Dermis microvascular lymphatic vessel endothelial cell (primary cell): ENCODE measurements at places on chromosomes 1 and 21. TPM values are rescaled to one million over a fixed set of nuclear protein-coding genes. Genes with fewer than 3 reads are reported as not detected.

DNA sequence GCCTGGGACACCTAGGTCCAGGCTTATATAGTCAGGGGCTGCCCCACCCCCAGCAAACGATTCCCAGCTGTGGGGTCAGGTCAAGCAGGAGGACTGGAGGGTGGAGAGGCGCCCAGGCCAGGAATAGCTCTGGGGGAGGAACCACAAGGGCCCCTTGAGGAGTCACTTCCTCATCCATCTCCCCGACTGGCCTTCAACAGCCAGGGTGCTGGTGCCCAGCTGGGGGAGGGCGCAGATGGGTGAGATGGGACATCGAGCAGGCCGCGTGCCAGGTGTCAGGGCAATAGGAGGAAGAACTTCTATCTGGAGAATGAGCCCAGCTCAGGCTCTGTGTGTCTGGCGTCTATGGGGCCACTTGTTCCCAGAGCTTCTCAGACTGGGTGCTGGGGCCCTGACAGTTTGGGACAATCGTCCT is 208 bp upstream of the MYBPH start:
- DNase-seq = no peak

- DNase-seq = no peak
Observed at GRCh38 chr1:207645635-207646081, 725 bp downstream of the CR1L start.

Gene OR2L8
- not detected in 2 replicates for total RNA-seq

DNA sequence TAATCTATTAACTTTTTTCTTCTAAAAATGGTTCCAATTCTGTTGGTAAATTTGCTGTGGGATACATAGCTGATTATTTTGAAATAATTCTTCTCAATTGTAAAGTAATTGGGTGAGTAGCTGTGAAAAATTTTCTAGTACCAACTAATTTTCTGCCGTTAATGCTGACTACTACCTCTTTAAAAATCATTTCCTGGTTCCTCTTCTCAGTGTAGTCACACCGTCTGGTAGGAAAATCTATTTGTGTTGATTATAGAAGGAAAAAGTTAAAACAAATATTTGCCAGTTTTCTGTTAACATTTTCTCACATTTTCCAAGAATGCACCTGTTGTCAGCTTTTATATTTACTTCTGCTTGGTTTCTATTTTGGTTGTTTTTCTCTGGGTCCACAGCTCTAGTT is 82.0 kb downstream of the MAP3K21 start:
- no peak for DNase-seq
